Fibroblast of mammary gland (primary cell): ENCODE measurements at places on chromosomes 12 and 14.
A peak's percentile ranks its signal among the peaks of the same experiment; 100 is the strongest.

- no peak for DNase-seq
Observed at GRCh38 chr14:72215080-72215479, 282.9 kb downstream of the RGS6 start.

DNA sequence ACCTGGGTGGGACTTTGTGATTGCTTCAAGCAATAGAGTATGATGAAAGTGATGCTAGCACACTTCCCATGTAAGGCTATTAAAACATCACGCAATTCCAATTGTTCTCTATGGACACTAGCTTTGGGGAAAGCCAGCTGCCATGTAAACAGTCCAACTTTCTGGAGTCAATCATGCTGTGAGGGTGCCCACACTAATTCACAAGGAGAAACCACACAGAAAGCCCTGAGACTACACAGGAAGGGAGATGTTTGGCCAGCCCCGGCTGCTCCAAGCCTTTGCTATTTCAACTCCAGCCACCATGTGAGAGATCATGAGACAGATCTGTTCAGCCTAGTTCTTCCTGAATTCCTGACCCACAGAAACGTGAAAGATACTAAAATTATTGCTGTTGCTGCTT lies 96.3 kb downstream of the ST8SIA1 start:
- no peak for DNase-seq

DNA sequence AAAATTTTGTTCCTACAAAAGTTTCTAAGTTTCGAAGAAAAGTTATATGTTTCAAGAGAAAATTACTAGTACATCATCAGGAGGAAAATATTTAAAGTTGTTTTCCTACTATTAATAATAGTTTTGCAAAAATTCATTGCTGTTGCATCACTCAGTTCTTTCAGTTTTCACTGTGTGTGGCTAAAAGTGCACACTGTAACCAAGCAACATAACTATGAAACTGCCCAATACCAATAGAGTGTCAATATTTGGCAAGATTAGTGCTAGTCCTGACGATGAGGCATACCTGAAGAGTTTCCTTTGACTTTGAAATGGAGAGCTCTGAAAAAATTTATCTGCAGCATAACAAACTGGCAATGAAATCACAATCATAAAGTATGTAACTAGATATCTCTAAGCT lies 194.3 kb downstream of the CPNE8 start:
- peak; percentile 18 for DNase-seq

DNA sequence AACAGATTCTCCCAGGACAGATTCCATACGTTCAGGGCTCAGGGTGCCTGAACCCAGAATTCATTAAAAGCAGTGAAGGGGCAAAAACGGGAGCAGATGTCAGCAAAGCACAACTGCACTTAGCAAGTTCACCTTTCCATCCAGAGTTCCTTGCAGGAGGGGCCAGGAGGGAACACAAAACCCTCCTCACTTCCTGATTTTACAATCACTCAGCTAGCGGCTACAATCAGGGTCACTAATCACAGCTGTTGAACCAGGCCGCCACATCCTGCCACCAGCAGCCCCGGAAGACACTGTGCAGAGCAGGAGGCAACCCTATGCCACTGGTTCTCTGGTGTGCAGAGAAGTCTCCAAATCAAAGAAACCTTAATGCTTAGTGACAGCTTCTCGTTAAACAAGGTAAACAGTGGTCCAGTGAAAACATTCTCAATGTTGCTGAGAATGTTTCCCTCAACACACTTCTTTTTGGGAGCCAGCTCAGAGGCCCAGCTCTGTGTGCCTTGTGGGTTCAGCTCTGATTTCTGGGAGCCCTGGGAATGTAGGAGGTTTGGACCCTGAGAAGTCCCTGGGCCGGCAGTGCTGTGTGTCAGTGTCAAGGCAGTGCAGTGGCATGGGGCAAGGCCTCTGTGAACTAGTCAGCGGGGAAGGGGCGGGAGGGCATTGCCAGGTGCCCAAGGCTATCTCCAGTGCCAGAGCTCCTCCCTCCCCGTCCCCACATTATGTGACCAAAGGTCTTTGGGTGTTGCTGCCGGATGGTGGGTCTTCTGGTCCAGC lies 54.5 kb downstream of the VCPKMT start:
- peak; percentile 40 for DNase-seq

DNA sequence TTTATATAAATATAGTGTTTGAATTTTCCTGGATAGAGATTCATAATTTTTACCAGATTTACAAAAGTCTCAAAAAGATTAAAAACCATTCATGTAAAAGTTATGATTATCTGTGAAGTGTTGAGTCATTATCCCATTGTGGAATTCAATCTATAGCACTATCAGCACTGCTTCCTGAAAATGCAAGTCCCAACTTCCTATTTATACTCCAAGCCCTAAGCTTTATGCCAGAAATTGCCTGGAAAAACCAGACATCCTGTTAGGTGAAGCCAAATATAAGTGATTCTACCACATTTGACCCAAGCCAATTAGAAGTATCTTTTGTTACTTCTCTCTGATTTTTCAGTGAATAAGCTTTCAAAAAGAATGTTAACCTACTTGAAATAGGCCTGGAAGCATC lies 129.1 kb downstream of the GPR135 start:
- no peak for DNase-seq

DNA sequence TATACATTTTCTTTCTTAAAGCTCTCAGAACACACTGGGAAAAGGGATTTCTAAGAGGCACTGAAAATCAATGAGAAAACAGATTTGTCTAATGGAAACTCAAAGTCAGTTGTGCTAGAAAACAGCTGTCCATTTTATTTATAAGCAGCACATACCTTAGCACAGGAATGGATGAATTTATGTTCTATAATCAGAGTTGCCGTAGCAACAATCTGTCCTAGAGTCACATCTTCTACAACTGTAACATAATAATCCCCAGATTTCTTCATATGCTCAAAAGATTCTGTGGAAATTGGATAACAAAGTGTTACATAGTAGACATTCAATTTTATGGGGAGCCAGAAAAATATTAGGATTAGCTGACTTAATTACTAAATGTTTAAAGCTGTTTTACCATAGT lies 9.8 kb downstream of the GNPNAT1 start:
- DNase-seq: no peak

DNA sequence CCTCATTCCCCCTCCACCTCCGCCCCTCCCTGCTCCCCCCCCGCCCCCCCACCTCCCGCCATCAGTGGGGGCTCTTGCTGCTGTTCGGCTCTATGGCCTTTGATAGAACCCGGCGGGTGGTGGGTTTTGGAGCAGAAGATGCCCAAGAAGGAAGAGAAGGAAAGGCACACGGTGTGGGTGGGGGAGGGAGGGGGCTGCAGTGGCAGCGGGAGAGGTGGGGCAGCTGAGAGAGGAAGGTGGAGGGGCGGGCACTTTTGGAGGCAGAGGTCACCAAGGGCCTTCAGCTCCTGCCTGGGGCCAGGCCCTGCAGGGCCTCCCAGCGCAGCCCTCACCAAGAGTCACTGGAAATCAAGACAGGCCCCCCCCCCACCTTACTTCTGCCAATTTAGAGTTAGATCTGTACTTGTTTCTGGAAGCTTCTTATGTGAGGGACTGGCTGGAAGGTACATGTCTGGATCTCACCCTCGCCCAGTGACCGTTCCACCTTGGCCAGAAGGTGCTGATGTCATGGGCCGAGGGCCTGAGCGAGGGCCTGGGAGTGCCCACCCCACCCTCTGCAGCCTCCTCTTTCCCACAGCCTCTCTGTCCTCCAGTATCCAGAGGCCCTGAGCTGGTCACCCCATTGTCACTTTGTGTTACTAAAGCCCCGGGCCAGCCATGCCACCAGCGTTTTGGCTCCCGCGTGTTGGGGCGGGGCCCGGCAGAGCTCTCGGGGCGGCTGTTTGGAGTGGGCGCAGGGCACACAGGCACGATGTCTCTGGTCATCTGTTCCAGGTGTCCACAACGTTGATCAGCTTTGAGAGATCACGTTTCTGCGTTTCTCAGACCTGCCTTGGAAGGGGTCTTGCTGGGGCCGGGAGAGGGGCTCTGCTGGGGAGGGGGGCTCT lies 153.9 kb downstream of the KIF26A start:
- DNase-seq: no peak

- DNase-seq: peak; percentile 76
Observed at GRCh38 chr12:51442324-51442723, 17.7 kb downstream of the SLC4A8 start.
